ENCODE measurements at places on chromosomes 12 and 14.

DNA sequence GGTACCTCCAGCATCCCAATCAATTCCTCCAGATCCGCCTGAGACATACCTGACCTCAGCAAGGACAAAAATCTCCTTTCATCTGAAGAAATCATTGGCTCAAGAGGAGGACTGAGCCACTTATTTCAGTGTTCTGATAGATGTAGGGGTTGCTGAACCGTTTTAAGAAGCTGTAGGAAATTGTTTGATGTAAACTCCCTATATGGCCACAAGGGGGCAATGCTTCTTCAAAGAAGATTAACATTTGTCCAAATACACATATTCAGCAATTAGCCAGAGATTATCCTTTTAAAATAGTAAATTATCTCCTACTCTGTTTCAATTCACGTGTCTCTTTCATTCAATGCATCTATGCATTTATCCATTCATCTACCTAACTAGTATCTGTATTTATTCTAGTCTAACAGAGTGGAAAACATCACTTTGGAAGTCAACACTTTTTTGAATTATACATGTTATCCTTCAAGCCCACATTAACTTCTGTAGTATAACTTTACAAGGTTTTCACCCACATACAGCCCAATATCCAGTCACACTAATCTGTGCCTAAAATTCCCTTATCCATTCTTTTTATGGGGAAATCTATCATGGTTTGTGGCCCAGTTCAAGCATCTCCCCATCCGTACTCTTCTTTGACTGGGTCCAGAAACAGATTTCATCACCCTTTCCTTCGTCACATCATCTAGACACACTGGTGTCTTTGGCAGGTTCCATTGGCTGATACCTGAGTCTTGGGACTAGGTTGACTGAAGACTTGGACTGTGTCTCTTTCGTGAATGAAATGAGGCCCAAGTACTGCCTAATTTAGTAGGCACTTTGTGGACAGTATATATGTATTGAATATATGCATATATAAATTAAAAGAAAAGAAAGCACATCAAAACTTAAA is 411.0 kb upstream of the OR4E1 start:
- DNase-seq, result peak; percentile 62

DNA sequence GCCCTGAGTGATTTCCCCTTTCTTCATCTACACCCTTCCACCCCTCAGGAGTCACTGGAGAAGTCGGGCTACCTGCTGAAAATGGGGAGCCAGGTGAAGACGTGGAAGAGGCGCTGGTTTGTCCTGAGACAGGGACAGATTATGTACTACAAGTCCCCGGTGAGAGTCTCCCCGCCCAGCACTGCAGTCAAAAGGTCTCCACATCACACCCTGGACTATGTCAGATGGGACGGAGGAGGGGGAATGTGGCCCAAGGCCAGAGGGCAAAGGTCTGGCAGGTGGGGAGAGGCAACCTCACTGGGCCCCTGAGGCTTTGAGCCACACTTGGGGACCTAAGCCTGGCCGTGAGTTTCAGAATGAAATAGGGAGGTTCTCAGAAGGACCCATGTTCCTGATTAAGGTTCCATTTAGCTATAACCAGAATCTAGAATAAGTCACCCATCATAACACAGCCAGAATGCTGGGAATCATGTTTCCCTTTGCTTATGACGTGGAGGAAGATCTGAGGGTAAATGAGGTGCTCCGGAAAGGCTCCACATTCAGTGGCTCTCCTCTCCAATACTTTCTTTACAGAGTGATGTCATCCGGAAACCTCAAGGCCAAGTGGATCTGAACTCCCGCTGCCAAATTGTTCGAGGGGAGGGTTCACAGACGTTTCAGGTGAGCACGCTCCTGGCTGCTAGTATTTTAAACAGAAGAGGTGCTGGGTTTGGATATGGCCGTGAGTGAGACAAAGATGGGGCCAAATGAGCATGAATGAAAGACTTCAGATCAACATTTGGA is 26.6 kb downstream of the PIGH start:
- DNase-seq, result no peak

GRCh38 chr12:57780284-57780897 is 2.2 kb upstream of the TSFM start:
- no peak for DNase-seq

- DNase-seq, result no peak
Measured at GRCh38 chr12:96069511-96070231, 34.3 kb upstream of the LTA4H start.

- DNase-seq, result no peak
Measured at GRCh38 chr12:117273091-117273490, 82.8 kb upstream of the FBXO21 start.

GRCh38 chr14:34324363-34324795 is 137.7 kb downstream of the SPTSSA start:
- DNase-seq, result peak; percentile 43

DNA sequence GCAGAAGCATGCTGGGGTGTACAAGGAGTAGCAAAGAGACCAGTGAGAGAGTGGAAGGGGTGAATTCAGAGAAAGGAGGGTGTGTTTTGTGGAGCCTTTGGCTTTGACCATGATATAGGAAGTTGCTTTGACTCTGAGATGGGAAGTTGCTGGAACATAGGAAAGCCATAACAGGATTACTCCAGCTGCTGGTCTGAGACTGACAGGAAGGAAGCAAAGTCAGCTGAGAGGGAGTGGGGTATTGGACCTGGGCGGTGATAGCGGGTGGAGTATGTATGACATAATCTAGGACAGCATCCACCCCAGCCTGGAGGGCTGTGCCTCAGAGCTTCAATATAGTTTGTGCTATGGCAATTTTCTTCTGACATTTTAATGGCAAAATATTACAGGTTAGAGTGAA is 324.4 kb downstream of the PDZRN4 start:
- no peak for DNase-seq

DNA sequence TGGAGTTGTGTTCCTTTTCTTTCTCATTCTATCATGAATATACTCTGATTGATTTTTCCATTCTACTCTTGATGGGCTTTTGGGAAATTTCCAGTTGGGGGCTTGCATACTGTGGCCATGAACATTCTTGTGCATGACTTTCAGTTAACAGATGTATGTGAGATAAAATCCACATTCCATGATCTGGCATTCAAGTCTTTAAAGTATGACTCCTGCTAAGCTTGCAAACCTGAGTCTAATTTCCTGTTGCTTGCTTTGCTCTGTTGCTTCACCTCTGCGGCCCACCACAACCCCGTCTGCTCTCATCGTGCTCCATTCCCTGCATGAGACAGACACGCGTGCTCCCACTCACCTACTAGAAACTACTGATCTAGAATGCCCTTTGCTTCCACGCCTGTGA is 24.3 kb upstream of the NPAS3 start:
- DNase-seq, result no peak

DNA sequence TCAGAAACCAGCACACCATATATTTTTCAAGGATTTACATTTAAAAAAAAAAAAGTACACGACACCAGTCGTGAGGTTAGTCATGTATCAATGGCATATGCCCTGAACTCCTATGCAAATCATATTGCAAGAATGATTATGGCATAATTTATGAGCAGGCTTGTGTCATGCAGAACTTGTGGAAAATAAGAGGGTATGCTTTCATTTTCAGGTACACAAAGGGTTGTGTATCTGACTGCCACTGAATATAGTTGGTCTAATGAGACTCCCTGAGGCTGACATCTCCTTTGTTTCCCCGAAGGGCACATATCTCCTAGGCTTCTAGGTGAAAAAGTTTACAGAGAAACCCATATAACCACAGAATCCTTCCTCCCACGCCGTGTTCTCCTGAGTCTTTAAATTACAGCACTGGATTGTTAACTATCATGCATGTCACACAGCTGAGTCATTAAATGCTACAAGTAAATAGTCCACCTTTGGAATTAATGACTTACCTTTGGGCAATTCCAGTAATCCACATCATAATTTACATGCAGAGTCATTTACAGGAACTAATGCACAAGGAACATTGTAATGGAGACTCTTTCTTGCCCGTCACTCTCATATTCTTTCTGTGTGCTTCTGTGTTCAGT is 356.7 kb upstream of the DIO2 start:
- no peak for DNase-seq

DNA sequence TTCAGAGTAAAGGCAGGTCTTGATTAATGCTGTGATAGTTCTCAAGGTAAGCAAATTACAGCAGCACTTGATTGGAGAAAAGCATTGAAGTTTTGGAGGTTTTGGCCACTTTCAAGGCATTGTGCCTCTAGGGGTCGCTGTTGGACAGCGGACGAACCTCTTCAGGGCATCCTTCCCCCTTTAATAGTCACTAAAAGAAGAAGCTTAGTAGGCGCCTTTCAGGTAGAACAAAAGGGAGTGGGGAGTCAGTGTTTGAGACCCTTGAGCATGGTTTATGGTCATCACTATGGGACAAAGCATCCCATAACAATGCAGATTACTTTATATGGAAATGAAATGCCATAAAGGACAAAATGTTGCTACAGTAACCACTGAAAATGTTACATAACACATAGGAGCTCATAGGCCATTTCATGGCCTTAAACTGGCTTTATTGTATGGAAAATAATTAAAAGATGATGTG is 199.5 kb upstream of the DCN start:
- peak; percentile 66 for DNase-seq

DNA sequence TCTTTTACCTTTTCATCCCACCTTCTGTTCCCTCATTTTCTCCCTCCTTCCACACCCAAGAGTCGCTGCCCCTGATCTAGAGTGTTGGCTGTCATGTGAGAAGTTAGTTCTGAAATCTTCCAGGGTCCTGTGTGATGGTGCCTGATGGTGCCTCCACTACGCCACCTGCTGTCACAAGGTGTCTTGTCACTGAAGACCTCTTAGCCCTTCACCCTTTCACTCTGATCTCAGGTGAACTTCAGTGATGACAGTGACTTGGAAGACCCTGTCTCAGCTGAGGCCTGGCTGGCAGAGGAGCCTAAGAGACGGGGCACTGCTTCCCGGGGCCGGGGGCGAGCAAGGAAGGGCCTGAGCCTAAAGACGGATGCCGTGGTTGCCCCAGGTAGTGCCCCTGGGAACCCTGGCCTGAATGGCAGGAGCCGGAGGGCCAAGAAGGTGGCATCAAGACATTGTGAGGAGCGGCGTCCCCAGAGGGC is 7.6 kb upstream of the PFDN5 start:
- DNase-seq, result peak; percentile 8

DNA sequence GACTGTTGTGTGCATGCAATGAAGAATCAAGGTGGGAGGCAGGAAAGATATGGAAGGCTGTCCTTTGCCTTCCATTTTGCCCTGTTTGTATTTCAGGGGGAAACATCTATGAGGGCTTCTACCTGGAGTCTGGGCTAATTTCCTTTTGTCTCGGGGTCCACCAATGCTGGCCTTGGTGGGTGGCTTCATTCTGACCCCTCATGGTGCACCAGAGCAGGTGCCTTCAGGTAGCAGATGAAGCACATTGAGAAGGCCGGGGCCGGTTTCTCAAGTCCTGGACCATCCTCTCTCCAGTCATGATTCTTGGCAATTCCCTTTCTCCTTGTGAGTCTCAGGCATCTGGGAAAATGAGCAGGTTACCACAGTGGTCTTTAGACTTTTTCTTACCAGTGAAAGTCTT is 47.2 kb downstream of the RPH3A start:
- no peak for DNase-seq

GRCh38 chr12:129200576-129200975 is 347.3 kb downstream of the GLT1D1 start:
- no peak for DNase-seq

- DNase-seq, result peak; percentile 68
Measured at GRCh38 chr14:63174760-63175191, 29.5 kb upstream of the RHOJ start.

DNA sequence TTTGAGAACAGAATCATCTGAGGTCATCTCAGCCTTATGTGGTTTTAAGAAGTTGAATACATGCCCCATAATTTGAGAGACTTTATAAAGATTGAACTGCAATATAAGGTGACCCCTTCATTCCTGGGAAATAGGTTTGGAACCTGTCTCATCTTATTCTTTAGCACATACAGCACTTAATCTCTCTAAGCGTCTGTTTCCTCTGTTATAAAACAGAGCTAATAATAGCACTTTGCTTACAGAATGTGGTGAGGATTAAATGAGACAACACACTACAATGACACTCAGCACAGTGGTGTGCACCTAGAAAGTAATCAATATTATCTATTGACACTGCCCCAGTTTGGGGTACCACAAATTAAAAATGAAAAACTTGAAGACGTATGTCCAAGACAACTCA is 102.1 kb downstream of the DUSP6 start:
- no peak for DNase-seq

- peak; percentile 17 for DNase-seq
Measured at GRCh38 chr12:11650286-11651281, 1.1 kb downstream of the ETV6 start.

GRCh38 chr14:86790408-86791364 is 1202.3 kb downstream of the GALC start:
- no peak for DNase-seq

DNA sequence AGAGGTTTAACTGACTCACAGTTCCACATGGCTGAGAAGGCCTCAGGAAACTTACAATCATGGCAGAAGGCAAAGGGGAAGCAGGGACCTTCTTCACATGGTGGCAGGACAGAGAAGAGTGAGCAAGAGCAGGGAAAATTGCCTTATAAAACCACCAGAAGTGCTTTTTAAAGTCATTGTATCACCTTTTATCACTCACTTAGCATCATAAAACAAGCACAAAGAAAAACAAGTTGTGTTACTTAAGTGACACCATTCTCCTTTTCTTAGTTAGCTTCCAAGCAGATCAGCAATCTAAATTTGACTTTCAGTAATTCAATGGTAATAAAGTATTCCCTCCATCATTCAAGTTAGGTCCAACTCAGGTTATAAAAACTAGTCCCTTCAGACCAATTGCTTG is 28.5 kb downstream of the OSBPL8 start:
- no peak for DNase-seq

DNA sequence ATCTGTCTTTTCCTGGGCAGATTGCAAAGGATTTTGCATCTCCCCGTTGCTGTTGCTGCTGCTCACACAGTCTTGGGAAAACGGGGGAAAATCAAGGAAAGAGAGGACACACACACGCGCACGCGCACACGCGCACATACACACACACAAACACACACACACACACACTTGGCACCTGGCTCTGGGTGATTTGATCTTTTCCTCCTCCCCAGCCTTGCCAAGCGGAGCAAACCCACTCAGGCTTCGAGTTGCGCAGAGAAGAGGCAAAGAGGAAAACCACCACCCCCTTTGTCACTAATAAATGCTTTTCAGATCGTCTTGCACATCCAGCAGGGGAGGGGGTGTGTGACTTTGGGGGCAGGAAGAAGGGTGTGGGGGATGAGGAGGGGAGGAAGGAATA is 965 bp upstream of the NOS1 start:
- DNase-seq, result no peak

DNA sequence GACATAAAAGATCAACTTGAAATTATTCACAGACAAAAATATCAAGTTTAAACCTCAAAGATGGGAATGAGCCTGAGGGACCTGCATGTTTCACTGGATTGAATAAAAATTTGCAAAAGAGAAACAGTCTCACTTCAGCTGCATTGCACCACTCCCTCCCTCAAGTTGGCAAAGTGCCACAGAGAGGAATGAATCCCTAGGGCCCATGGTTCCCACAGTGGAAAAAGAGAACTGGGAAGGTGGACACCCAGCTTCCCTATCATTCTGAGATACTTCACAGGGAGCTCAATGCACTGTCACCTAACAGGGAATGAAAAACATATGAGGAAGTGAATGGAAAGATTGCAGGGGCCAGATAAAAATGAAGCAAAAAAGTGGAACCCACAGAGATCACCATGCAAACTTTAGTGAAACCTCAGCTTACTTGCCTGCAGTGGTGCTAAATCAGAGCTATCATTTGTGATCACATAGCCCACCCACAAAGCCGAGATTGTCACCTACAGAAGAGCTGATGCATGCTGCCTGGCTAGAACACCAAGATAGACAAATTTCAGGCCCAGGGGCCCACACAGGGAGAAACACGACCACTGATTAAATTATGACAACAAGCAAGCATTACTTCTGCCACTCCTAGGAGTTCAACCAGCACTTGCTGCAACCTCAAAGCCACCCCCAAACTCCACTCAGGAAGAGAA is 911.3 kb downstream of the LRFN5 start:
- DNase-seq, result no peak
